ENCODE measurements at places on chromosomes 6 and 20.

DNA sequence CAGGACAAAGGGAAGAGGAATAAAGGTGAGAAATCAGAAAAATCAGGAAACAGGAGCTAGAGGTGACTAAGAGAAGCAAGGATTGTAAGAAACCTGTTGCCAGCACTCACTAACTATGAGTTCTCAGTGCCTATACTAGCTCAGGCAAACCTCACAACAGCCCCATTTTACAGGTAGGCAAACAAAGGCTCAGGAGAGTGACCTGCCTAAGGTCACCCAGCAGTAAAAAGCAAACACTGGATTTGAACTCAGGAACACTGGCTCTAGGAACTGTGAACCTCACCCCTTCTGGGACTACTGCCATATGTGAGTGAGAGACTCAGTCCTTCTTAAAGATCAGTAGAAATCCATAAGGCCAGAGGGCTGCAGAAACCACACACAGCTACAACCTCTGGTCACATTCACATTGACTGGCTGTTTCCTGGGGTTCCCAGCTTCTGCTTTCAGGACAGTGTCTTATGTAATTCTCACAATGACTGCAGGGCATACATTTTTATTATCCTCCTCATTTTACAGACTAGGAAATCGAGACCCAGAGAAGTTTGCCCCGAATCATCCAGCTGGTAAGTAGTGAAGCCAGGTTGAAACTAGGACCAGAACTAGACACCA is 80.7 kb upstream of the MAFB start:
- no peak for DNase-seq

DNA sequence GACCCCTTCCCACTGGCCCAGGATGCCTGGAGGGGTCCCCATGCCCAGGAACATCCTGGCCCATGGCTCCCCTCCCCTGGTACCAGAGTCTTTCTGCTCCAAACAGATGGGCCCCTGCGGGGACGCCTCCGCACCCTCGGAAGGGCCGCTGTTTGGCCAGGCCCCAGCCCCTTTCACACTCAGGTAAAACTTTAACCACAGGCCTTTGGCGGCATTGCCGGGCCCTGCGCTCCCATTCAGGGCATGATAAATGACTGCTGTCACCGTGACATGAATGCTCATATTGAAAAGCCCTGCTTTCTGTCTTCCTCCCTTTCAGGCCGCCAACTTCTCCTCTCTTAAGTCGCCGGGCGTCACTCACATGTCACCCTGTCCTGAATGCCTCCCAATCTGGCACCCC is 141.5 kb upstream of the TOP1 start:
- no peak for DNase-seq

DNA sequence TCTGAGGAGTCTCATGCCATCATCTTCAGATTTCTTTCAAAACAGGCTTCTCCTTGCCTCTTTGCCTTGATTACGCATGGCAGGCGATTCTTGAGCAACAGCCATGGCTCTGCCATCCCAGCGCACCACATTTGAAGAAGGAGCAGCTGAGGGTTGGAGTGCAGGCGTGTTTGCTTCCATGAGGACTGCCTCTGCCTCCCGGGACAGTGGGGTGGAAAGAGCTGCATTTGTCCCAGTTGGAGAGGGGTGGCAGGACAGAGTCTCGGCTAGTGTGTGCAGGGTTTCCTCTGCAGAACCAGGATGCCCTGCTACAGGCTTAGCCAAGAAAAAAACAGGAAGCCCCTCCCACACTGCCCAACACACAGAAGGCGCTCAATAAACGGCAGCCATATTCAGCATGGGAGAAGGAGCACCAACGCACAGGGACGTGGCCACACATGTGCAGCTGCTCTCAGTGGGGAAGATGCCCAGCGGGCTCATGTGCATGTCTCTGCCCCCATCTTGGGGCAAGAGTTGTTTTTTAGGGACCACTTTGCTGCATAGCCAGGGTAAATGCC is 36.6 kb downstream of the IRF4 start:
- no peak for DNase-seq

GRCh38 chr20:56166781-56167465 is 81.6 kb upstream of the MC3R start:
- DNase-seq: no peak

GRCh38 chr20:56706867-56707360 is 77.8 kb downstream of the TFAP2C start:
- no peak for DNase-seq
